Activated CD4-positive, alpha-beta T cell treated with anti-CD3 and anti-CD28 coated beads for 36 hours (primary cell): ENCODE measurements at places on chromosomes 16 and 17. TPM values are rescaled to one million over a fixed set of nuclear protein-coding genes. Genes with fewer than 3 reads are reported as not detected.
A peak's percentile ranks its signal among the peaks of the same experiment; 100 is the strongest.

DNA sequence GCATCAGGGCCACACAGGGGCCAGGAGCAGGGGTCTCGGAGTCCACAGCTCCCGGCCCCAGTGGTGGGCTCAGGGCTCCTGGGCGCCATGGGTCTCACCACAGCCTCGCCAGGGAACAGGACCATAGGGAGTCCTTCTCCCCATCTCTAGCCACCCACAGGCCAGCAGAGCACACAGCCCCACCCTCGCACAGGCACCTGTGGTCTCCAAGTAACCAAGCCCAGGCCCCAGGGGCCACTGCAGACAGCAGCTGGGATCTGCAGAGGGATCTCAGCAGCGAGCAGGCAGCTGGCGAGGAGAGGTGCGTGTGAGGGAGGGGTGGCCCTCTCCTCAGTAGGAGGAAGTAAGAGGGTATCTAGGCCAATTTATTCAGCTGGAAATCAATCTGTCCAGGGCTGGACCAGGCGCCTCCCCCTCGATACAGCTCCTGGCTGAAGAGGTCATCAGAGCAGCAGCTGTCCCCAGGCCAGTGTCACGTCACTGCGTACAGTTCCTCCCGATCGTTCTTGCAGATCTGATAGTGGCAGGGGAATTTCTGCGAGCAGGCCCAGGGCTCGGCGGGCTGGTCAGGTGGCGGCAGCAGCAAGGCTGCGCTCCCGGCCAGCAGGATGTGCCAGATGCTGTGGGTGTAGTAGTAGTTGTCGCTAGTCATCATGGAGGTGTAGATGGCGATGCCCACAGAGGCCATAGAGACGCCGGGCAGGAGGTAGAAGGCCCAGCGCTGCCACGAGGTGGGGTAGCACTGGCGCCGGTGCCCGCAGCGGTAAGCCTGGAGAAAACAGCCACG is 1.4 kb upstream of the MRPL28 start:
- H3K4me1 ChIP-seq = peaks cover 17% of the 10 kb centered on the region
- H3K27ac ChIP-seq = peak overlapping the region; percentile 67
- no peaks in the 10 kb centered on the region for H3K27me3 ChIP-seq
- no peak for DNase-seq
- H3K36me3 ChIP-seq = peaks cover 14% of the 10 kb centered on the region

DNA sequence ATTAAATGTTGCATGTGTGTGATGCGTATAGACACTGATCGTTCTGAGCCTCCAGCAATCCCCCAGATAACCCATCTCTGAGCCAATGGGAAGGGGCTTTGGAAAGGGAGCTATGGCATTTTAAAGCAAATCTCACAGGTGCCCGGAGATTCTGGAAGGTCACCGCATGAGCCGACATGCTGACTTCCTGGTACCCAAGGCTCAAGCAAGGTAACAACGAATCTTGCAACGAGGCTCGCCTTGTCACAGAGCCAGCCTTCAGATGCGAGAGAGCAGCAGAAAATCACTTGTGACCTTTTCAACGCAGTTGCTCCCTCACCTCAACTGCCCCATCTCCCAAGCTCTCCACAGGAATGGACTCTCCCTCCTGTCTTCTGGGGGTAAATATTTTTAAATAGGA is 154.8 kb upstream of the CDH5 start:
- no peaks in the 10 kb centered on the region for H3K4me1 ChIP-seq
- H3K27me3 ChIP-seq = peaks cover 7% of the 10 kb centered on the region
- DNase-seq = no peak

- H3K36me3 ChIP-seq = no peaks in the 10 kb centered on the region
- no peaks in the 10 kb centered on the region for H3K27me3 ChIP-seq
- no peak overlapping the region for H3K4me3 ChIP-seq
- no peak for DNase-seq
Observed at GRCh38 chr17:29066606-29067005, 23.7 kb downstream of the PIPOX start.

Gene GPR179
- 0.05 TPM for total RNA-seq

DNA sequence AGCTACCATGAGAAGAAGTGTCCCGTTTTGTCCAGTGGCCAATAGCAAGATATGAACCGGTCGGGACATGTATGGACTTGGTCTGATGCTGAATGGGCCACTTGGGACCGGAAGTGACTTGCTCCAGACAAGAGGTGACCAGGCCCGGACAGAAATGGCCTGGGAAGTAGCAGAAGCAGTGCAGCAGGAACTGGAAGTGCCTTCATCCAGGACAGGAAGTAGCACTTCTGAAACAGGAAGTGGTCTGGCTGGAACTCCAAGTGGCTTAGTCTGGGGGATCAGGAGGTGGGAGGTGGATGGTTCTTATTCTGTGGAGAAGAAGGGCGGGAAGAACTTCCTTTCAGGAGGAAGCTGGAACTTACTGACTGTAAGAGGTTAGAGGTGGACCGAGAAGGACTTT is 5.3 kb downstream of the EFNB3 start:
- DNase-seq = no peak
- peaks cover 14% of the 10 kb centered on the region for H3K4me1 ChIP-seq
- no peak overlapping the region for H3K27ac ChIP-seq

- DNase-seq = no peak
- no peak overlapping the region for H3K4me3 ChIP-seq
- H3K36me3 ChIP-seq = no peaks in the 10 kb centered on the region
Observed at GRCh38 chr16:9484881-9485280, 393.4 kb downstream of the HAPSTR1 start.

DNA sequence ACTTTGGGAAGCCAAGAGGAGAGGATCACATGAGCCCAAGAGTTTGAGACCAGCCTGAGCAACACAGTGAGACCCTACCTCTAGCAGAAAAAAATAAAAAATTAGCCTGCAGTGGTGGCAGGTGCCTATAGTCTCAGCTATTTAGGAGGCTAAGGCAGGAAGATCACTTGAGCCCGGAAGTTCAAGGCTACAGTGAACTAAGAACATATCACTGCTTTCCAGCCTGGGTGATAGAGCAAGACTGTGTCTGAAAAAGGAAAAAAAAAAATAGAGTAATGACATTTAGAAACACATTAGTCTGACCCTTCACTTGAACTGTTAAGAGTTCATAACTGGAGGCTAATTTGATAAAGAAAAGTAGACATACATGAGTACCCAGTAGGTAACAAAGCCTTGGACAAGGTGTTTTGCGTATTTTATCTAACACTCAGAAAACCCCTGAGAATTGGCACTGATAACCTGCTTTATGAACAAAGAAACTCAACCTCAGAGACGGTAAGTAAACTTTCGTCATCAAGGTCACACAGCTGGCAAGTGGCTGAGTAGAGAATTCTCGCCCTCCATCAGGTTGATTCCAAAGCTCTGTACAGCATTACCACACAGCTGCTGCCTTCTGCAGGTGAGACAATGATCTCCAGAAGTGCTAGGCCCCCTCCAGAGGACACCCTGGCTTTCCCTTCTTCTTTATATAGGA is 101.1 kb downstream of the SMG6 start:
- no peak overlapping the region for H3K4me3 ChIP-seq
- no peak overlapping the region for H3K27ac ChIP-seq
- H3K4me1 ChIP-seq = peaks cover 18% of the 10 kb centered on the region
- H3K27me3 ChIP-seq = no peaks in the 10 kb centered on the region
- H3K36me3 ChIP-seq = peaks cover 4% of the 10 kb centered on the region

GRCh38 chr16:15811481-15812400 is 45.1 kb downstream of the MYH11 start:
- no peak for DNase-seq
- H3K4me1 ChIP-seq = no peaks in the 10 kb centered on the region
- no peak overlapping the region for H3K4me3 ChIP-seq
- no peak overlapping the region for H3K27ac ChIP-seq

- H3K4me1 ChIP-seq = peaks cover 13% of the 10 kb centered on the region
- H3K36me3 ChIP-seq = no peaks in the 10 kb centered on the region
- no peak overlapping the region for H3K4me3 ChIP-seq
Observed at GRCh38 chr17:17666111-17666714, 15.0 kb upstream of the RAI1 start.

Gene ITGAD
- not detected for total RNA-seq

Gene CCL17
- total RNA-seq = 1.4 TPM

Gene SLC16A13
- total RNA-seq = 9.6 TPM

GRCh38 chr16:69538808-69539207 is 27.0 kb upstream of the NFAT5 start:
- no peak overlapping the region for H3K27ac ChIP-seq
- DNase-seq = no peak
- peaks cover 10% of the 10 kb centered on the region for H3K4me1 ChIP-seq
- no peaks in the 10 kb centered on the region for H3K27me3 ChIP-seq

DNA sequence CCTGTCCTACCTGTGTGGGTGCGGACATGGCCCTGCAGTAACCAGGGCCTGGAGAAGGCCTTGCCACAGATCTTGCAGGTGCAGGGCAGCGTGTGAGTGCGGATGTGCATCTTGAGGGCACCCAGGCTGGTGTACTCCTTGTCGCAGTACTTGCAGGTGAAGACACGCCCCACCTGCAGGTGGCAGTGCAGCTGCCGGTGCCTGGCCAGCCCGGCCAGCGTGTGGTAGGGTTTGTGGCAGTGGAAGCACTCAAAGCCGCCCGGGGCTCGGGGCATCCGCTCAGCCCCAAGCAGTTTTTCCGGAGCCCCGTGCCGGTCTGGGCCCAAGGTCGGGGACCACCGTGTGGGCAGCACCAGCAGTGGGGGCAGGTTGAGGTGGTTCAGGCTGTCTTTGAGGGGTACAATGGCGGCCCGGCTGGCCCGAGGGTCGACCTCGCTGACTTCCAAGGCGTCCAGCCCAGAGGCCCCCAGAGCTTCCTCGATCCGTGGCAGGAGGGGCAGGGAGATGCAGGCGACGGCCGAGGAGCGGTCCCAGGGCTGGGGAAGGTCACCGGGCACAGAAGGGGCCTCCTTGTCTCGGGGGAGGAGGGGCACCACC is 5.1 kb downstream of the SNAI3 start:
- H3K4me1 ChIP-seq = peaks cover 40% of the 10 kb centered on the region
- no peaks in the 10 kb centered on the region for H3K27me3 ChIP-seq
- DNase-seq = peak; percentile 76
- H3K36me3 ChIP-seq = peaks cover 3% of the 10 kb centered on the region
- peak overlapping the region; percentile 49 for H3K4me3 ChIP-seq

- peaks cover 7% of the 10 kb centered on the region for H3K27me3 ChIP-seq
- peaks cover 13% of the 10 kb centered on the region for H3K4me1 ChIP-seq
- no peak for DNase-seq
- no peaks in the 10 kb centered on the region for H3K36me3 ChIP-seq
- H3K27ac ChIP-seq = no peak overlapping the region
- no peak overlapping the region for H3K4me3 ChIP-seq
Observed at GRCh38 chr16:822174-822908, 21.8 kb upstream of the GNG13 start.

DNA sequence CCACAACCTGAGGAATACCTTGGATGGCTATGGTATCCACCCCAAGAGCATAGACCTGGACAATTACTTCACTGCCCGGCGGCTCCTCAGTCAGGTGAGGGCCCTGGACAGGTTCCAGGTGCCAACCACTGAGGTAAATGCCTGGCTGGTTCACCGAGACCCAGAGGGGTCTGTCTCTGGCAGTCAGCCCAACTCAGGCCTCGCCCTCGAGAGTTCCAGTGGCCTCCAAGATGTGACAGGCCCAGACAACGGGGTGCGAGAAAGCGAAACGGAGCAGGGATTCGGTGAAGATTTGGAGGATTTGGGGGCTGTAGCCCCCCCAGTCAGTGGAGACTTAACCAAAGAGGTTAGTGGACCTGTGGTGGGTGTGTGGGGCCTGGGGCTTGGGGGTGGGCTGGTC is 3.1 kb downstream of the NFE2L1 start:
- H3K4me3 ChIP-seq = peak overlapping the region; percentile 22
- peaks cover 62% of the 10 kb centered on the region for H3K4me1 ChIP-seq
- H3K27me3 ChIP-seq = no peaks in the 10 kb centered on the region
- H3K36me3 ChIP-seq = peaks cover 55% of the 10 kb centered on the region
- peak overlapping the region; percentile 70 for H3K27ac ChIP-seq
- DNase-seq = no peak

Gene SPATA32
- total RNA-seq = 0.25 TPM

Gene GNG13
- not detected for total RNA-seq
